ENCODE measurements at places on chromosomes 7 and 10. TPM values are rescaled to one million over a fixed set of nuclear protein-coding genes. Genes with fewer than 3 reads are reported as not detected.

- no peak for DNase-seq
Observed at GRCh38 chr10:130169136-130169859, 33.1 kb downstream of the GLRX3 start.

- DNase-seq = peak; percentile 22
Observed at GRCh38 chr10:97759158-97759887, 12.5 kb downstream of the SFRP5 start.

GRCh38 chr7:127766831-127767459 lies 115.0 kb downstream of the SND1 start:
- no peak for DNase-seq

DNA sequence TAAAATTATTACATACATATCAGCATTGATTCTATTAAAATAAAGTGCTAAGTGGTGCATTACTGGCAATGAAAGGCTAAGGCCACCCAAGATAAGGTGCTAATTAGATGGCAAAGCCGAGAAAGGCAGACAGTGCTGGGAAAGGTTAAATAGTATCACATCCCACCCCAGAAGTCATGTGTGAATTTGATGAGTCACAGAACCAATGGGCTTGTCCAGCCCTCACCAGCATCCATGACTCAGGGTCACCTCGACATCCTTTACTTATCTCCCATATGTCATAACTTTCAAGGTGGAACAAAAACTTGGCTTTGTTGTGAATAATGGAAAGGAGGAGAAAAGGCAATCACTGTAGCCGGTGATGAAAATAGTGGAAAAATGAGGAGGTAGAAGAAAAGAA lies 459.1 kb downstream of the PLXNA4 start:
- no peak for DNase-seq

GBX1 gene
- total RNA-seq = not detected

Data from activated T-helper 1 cell treated with anti-CD3 and anti-CD28 coated beads, Interleukin-12 subunit alpha, Interleukin-12 subunit beta, Interleukin-2, Interleukin-4 antibody, amounts not matched to agents 30 ng/mL and 10 ng/mL and 1 ng/mL, durations not matched to agents 14 hours and 24 hours and 36 hours (primary cell).